ENCODE measurements at places on chromosomes 13 and 19.

DNA sequence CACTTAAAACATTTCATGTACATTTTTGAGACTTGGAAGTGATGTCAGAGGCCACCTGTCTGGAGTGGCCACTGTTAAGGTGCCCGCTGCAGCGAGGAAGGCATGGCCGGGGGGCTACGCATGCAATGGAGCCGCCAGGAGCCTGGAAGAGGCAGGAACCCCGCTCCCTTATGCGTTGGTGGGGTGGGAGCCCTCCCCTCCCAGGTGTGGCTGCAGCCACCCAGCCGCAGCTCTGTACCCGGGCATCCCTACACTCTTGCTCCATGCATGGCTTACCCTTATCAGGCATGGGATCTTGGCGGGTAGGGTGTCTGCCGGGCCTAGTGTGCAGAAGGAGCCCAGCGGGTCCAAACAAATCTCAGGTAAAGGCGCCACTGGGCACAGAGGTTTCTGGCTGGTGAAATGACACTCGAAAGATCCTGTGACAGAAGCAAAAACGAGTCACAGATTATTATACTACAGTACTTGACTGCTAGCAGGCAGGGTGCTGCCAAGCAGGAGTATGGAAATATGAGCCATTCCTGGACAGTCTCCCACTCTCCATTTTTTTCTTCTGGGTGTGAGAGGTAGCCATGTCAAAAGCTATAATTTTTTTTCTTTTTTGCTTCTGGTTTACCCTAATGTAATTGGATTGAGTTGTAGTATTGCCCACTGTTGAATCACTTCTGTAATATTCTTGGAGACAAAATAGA lies 1606.3 kb upstream of the MIR17HG start:
- no peak for DNase-seq

GRCh38 chr13:25478186-25478585 lies 106.4 kb downstream of the ATP8A2 start:
- no peak for DNase-seq

DNA sequence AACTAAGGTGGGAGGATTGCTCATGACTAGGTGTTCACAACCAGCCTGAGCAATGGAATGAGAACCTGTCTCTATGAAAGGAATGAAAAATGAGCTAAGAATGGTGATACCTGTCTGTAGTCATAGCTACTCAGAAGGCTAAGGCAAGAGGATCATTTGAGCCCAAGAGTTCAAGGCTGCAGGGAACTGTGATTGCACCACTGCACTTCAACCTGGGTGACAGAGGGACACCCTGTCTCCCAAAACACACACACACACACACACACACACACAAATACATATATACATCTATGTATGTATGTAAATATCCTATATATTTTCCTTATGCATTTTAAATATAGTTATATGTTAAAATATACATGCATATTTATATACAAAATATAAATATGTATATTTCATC lies 7.4 kb upstream of the ZNF433 start:
- no peak for DNase-seq

GRCh38 chr19:35344511-35345031 lies 3.1 kb upstream of the FFAR1 start:
- DNase-seq: no peak

GRCh38 chr19:611481-611868 lies 21.8 kb downstream of the HCN2 start:
- no peak for DNase-seq

GRCh38 chr13:66635526-66635925 lies 594.6 kb downstream of the PCDH9 start:
- peak; percentile 81 for DNase-seq
